ENCODE measurements at places on chromosomes 1 and 21. TPM values are rescaled to one million over a fixed set of nuclear protein-coding genes. Genes with fewer than 3 reads are reported as not detected.

CRNN gene
- not detected for total RNA-seq

DNA sequence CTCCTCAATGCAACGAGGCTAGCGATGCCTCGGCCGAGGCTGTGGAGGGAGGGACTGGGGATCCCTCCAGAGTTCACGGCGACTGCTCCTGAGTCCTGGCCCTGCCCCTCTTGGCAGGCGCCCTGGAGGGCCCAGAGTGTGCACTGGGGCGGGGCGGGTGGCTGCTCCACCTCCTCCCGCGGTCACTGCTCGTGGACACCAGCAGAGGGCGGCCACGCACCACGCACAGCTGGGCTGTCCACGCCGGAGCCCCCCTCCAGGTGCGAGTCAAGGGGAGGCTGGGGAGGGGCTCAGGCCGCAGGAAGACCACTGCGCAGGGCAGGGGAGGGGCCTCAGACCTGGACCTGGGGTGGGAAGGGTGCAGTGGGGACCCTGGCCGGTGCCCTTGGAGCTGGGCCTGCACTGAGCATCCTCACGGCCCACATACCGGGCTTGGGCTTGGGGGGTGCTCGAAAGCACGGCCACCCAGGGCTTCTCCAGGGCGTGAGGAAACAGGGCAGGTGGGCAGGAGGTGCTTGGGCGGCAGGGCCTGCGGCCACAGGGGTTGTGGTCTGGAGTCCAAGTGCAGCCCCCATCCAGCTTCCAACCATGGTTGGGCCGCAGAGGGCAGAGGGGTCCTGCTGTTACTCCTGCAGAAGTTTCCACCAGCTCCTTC lies 20.6 kb upstream of the TTC34 start:
- peak; percentile 16 for DNase-seq

- DNase-seq = no peak
Observed at GRCh38 chr1:167602840-167603239, 27.2 kb upstream of the RCSD1 start.

ZDHHC18 gene
- total RNA-seq = 6.8 TPM

CHI3L2 gene
- under 0.01 TPM for total RNA-seq

- DNase-seq = no peak
Observed at GRCh38 chr1:109622137-109622892, 2.7 kb downstream of the AMPD2 start.

- no peak for DNase-seq
Observed at GRCh38 chr1:83827741-83828140, 171.2 kb downstream of the TTLL7 start.

- no peak for DNase-seq
Observed at GRCh38 chr1:192872010-192872409, 63.2 kb downstream of the RGS2 start.

KIF14 gene
- 3.1 TPM for total RNA-seq
